ENCODE measurements at places on chromosomes 3 and 15.
A peak's percentile ranks its signal among the peaks of the same experiment; 100 is the strongest.

GRCh38 chr3:194265996-194266964, 84.8 kb downstream of the CPN2 start:
- DNase-seq = no peak
- H3K4me3 ChIP-seq = no peak overlapping the region
- peaks cover 4% of the 10 kb centered on the region for H3K4me1 ChIP-seq
- H3K36me3 ChIP-seq = no peaks in the 10 kb centered on the region
- H3K27me3 ChIP-seq = peaks cover 25% of the 10 kb centered on the region
- no peak overlapping the region for H3K27ac ChIP-seq

GRCh38 chr15:67142767-67143100, 77.3 kb downstream of the SMAD3 start:
- H3K4me3 ChIP-seq = no peak overlapping the region
- peaks cover 89% of the 10 kb centered on the region for H3K4me1 ChIP-seq
- no peak for DNase-seq
- H3K36me3 ChIP-seq = peaks cover 3% of the 10 kb centered on the region
- H3K27ac ChIP-seq = no peak overlapping the region

GRCh38 chr3:129602730-129603560, 3.5 kb downstream of the PLXND1 start:
- no peak for DNase-seq
- H3K27me3 ChIP-seq = no peaks in the 10 kb centered on the region
- no peak overlapping the region for H3K27ac ChIP-seq
- H3K36me3 ChIP-seq = peaks cover 6% of the 10 kb centered on the region

DNA sequence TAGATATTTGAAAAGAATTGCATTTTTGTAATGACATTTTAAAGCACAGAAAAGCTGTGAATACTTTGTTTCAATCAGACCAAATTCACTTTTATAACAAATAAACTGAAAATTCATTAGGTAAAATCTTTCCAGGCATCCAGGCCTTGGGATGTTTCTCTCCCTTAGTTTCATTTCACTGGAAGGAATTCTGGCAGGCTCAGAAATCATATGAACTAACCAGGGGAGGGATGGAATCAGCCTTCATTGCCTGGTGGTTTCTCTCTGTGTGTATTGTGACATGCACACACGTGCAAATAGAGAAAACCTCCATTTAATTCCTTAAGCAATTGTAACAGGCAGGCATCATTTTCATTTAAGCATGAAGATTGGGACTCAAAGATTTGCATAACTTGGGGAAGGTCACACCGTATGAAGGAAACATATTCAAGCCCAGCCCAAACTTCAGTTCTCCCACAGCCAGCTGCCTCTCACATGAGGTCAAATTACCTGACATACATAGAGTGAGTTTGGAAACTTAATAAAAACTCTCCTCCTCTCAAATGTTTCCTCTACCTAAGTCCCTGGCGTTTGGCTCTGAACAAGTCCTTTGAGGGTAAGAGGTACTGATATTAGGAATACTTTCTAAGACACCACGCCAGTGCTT, 376.1 kb upstream of the MCTP2 start:
- DNase-seq = no peak
- H3K27ac ChIP-seq = no peak overlapping the region
- no peak overlapping the region for H3K4me3 ChIP-seq
- H3K27me3 ChIP-seq = peaks cover 48% of the 10 kb centered on the region
- no peaks in the 10 kb centered on the region for H3K36me3 ChIP-seq
- H3K4me1 ChIP-seq = no peaks in the 10 kb centered on the region

DNA sequence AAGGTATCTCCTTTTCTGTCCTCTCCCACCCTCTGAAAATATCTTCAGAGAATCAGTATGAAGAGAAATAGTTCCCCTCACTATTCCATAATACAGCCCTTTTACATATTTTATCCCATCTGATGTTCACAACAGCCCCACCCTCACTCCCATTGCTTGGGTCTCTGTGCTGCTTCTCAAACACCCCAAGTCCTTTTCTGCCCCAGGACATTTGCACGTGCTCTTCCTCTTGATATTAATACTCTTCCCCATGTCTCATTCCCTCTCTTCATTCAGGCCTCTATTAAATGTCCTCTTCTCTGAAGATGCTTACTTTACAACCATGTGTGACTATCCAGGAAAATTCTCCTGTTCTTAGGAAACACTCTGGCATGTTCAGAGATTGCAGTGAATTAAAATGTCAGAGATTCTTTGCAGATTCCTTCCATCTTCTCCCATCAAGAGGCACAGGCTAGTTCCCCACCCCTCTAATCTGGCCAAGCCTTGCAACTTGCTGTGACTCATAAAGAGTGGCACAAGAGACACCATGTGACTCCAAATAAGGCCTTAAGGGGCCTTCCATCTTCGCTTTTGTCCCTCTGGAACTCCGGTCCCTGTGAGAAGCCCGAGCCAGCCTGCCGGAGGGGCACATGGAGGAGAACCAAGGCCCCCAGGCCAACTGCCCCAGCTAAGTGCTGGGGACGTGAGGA, 128.5 kb downstream of the CHSY1 start:
- H3K36me3 ChIP-seq = peaks cover 7% of the 10 kb centered on the region
- H3K4me3 ChIP-seq = no peak overlapping the region
- peaks cover 58% of the 10 kb centered on the region for H3K4me1 ChIP-seq
- no peak for DNase-seq
- peak overlapping the region; percentile 70 for H3K27ac ChIP-seq
- no peaks in the 10 kb centered on the region for H3K27me3 ChIP-seq

DNA sequence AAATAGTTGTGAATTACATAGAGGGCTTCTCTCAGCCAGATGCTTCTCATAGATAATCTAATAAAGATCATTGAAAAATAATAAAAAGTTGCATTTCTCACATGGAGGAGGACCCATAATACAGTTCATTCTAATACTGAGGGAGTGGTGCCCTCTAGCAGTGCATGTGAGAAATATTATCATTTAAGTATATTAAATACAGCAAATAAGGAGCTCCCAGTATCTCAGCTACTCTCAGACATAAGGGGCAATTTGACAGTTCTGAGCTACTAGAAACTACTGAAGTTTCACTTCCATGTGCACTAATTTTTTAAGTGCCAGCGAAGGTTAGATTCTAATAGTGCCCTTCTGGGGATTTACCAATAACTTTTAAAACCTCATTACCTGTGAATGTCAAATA, 188.3 kb downstream of the IL5RA start:
- peaks cover 12% of the 10 kb centered on the region for H3K27me3 ChIP-seq
- H3K4me3 ChIP-seq = no peak overlapping the region
- H3K27ac ChIP-seq = no peak overlapping the region
- DNase-seq = no peak

- peaks cover 7% of the 10 kb centered on the region for H3K36me3 ChIP-seq
- no peak for DNase-seq
- peaks cover 18% of the 10 kb centered on the region for H3K27me3 ChIP-seq
- H3K27ac ChIP-seq = no peak overlapping the region
- H3K4me1 ChIP-seq = no peaks in the 10 kb centered on the region
- no peak overlapping the region for H3K4me3 ChIP-seq
Measured at GRCh38 chr3:45887759-45888511, 1.6 kb downstream of the CCR9 start.

- no peak overlapping the region for H3K27ac ChIP-seq
- H3K27me3 ChIP-seq = peaks cover 59% of the 10 kb centered on the region
- H3K4me3 ChIP-seq = peak overlapping the region; percentile 6
- H3K4me1 ChIP-seq = peaks cover 7% of the 10 kb centered on the region
- H3K36me3 ChIP-seq = no peaks in the 10 kb centered on the region
- no peak for DNase-seq
Measured at GRCh38 chr3:186067360-186068242, 41.3 kb downstream of the ETV5 start.

- H3K27ac ChIP-seq = no peak overlapping the region
- H3K27me3 ChIP-seq = no peaks in the 10 kb centered on the region
- H3K4me1 ChIP-seq = no peaks in the 10 kb centered on the region
- H3K4me3 ChIP-seq = no peak overlapping the region
Measured at GRCh38 chr3:82030916-82031315, 269.5 kb upstream of the GBE1 start.

DNA sequence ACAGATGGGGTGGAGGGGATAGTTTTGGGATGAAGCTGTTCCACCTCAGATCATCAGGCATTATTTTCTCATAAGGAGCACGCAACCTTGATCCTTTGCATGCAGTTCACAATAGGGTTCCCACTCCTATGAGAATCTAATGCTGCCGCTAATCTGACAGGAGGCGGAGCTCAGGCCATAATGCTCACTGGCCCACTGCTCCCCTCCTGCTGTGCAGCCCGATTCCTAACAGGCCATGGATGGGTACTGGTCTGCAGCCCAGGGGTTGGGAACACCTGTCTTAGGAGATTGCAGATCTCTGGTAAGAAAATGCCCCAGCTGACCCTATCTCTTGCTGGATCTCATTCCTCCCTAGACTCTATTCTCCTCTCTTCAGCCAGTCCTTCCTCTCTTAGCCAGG, 6.8 kb downstream of the CSTA start:
- H3K4me3 ChIP-seq = no peak overlapping the region
- peaks cover 25% of the 10 kb centered on the region for H3K27me3 ChIP-seq
- no peaks in the 10 kb centered on the region for H3K4me1 ChIP-seq
- no peaks in the 10 kb centered on the region for H3K36me3 ChIP-seq
- DNase-seq = no peak

DNA sequence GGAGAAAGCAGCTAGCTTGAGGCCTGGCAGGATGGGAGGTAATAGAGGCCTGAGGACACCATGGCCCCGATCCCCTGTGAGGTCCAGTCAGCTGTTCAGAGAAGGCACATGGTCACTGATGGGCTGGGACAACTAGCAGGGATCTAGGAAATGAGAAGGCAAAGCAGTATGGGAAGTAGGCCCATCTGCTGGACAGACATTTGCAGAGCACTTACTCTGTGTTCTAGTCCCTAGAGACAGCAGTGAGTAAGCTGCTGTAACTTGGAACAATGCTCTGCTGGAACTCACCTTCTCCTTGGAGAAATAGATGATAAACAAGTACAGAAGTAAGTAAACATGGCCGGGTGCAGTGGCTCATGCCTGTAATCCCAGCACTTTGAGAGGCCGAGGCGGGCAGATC, 7.1 kb downstream of the ECE2 start:
- peaks cover 50% of the 10 kb centered on the region for H3K27me3 ChIP-seq
- H3K4me3 ChIP-seq = no peak overlapping the region
- no peaks in the 10 kb centered on the region for H3K36me3 ChIP-seq
- no peaks in the 10 kb centered on the region for H3K4me1 ChIP-seq

GRCh38 chr3:54047568-54047967, 74.8 kb upstream of the CACNA2D3 start:
- no peaks in the 10 kb centered on the region for H3K36me3 ChIP-seq
- no peak for DNase-seq
- H3K27ac ChIP-seq = no peak overlapping the region
- H3K27me3 ChIP-seq = peaks cover 33% of the 10 kb centered on the region
- no peak overlapping the region for H3K4me3 ChIP-seq
- no peaks in the 10 kb centered on the region for H3K4me1 ChIP-seq

Measured in central memory CD8-positive, alpha-beta T cell (primary cell).